ENCODE measurements at places on chromosomes 3 and 15. TPM values are rescaled to one million over a fixed set of nuclear protein-coding genes. Genes with fewer than 3 reads are reported as not detected.

DNA sequence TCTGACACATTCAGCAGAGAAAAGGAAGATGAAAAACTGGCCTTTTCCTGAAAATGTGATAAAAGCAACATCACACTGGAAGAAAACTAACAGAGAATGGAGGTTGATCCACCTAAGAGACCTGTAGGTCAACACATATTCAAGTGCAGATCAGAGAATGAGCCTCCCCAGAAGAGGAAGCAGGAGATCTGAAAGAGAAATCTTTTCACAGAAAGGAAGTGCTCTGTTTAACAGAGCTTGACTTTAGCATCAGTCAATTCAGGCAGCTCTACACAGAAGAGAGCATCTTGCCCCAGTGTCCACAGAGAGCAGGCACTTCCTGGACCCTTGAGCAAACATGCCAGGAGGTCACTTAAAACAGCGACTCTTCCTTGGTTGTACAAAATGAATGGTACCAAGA lies 655.4 kb upstream of the GBE1 start:
- H3K4me3 ChIP-seq = no peak overlapping the region
- H3K4me1 ChIP-seq = peaks cover 5% of the 10 kb centered on the region
- H3K27me3 ChIP-seq = no peaks in the 10 kb centered on the region
- no peaks in the 10 kb centered on the region for H3K36me3 ChIP-seq
- no peak overlapping the region for H3K27ac ChIP-seq
- no peak for DNase-seq

DNA sequence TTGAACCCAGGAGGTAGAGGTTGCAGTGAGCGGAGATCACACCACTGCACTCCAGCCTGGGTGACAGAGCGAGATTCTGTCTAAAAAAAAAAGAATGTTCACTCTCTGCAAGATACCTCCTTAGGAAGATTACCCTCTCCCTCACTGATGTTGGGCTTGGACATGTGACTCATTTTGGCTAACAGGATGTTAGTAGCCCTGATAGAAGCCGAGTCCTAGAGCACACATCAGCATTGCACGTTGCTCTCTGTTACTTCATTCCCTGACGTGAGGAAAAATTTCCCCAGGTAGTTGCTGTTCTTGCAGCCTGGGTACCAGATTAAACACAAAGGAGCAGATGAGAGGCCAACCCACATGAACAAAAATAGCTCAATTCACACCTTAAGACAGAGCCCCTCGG lies 78.1 kb upstream of the PRICKLE2 start:
- DNase-seq = no peak
- no peak overlapping the region for H3K4me3 ChIP-seq
- H3K27ac ChIP-seq = no peak overlapping the region
- peaks cover 5% of the 10 kb centered on the region for H3K4me1 ChIP-seq
- peaks cover 8% of the 10 kb centered on the region for H3K36me3 ChIP-seq

PLD1 gene
- 44.6 TPM for total RNA-seq

PLSCR5 gene
- total RNA-seq = not detected

ISG20 gene
- 4.9 TPM for total RNA-seq

- H3K4me1 ChIP-seq = peaks cover 29% of the 10 kb centered on the region
- no peak overlapping the region for H3K4me3 ChIP-seq
- DNase-seq = no peak
- no peaks in the 10 kb centered on the region for H3K27me3 ChIP-seq
These were observed 3.5 kb upstream of the ACAP2 start for GRCh38 chr3:195446359-195446758.

- DNase-seq = no peak
- no peaks in the 10 kb centered on the region for H3K27me3 ChIP-seq
- H3K36me3 ChIP-seq = no peaks in the 10 kb centered on the region
- no peak overlapping the region for H3K27ac ChIP-seq
These were observed 118.0 kb upstream of the MEF2A start for GRCh38 chr15:99447497-99448371.

C3orf49 gene
- not detected for total RNA-seq

DNA sequence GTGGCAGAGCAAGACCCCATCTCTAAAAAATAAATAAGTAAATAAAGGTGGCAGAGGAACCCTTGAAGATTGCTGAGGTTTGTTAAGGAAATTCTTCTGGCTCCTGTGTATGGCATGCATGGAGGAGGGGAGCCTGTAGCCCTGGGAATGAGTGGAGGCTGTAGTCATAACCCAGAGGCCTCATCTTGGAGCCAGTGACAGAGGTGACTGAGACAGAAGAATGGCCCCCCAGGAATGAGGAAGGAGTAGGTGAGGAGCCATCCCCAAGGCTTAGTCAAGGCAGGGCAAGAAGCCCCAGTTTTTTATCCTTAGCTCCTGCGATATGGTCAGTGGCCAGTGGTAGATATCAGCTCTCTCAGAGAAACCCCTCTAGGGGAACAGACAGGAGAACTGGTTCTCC lies 46.5 kb downstream of the BSN start:
- H3K4me3 ChIP-seq = no peak overlapping the region
- H3K4me1 ChIP-seq = peaks cover 5% of the 10 kb centered on the region
- H3K36me3 ChIP-seq = no peaks in the 10 kb centered on the region
- peak; percentile 31 for DNase-seq
- H3K27me3 ChIP-seq = no peaks in the 10 kb centered on the region

- peaks cover 4% of the 10 kb centered on the region for H3K36me3 ChIP-seq
- H3K27ac ChIP-seq = no peak overlapping the region
- H3K4me1 ChIP-seq = peaks cover 13% of the 10 kb centered on the region
- no peaks in the 10 kb centered on the region for H3K27me3 ChIP-seq
- no peak overlapping the region for H3K4me3 ChIP-seq
These were observed 29.7 kb upstream of the SPATA12 start for GRCh38 chr3:57030721-57031120.

All from type B pancreatic cell (in vitro differentiated cells).